ENCODE measurements at places on chromosomes 2 and 18. TPM values are rescaled to one million over a fixed set of nuclear protein-coding genes. Genes with fewer than 3 reads are reported as not detected.

DNA sequence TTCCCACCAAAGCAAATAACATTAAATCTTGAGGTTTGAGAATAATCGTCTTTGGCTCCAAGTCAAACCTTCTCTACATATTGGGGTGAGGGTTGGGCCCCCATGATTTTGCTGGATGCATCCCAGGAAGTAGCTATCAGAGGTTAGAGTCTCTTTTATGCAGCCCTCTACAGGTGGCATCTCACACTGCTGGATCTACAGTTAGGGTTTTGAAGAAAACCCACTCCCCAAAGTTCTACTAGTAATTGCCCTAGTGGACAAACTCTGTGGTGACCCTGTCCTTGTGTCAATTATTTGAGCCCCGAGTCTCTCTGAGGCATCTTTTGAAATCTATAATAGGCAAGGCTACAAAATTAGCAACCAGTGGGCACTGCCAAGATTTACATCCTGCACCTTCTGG is 15.0 kb upstream of the REG1A start:
- no peak for DNase-seq
- H3K4me3 ChIP-seq = no peak overlapping the region
- H3K4me1 ChIP-seq = no peaks in the 10 kb centered on the region
- 0 out of 2 replicates have a peak, but pooled peaks cover 2% of the 10 kb centered on the region for H3K27me3 ChIP-seq

DNA sequence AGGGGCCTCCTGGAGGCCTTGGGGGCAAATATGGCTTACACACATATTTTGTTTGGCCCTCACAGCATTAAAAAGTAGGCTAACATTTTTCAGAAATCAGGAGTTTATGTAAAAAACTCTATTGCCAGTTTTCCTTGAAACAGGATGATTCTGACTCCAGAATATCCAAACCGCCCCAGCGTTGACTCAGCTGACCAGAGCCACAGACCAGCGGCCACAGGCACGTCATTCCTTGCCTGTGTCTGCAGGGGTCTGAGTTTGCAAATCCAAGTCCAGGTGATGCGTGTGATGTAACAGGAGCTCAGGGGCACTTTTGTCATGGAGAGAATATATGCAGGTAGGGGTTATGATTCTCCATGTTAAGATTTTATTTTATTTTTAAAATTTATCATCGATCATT is 79.4 kb upstream of the ALKAL2 start:
- no peak overlapping the region for H3K27ac ChIP-seq
- peaks cover 56% of the 10 kb centered on the region for H3K27me3 ChIP-seq
- H3K4me3 ChIP-seq = no peak overlapping the region
- no peaks in the 10 kb centered on the region for H3K36me3 ChIP-seq
- DNase-seq = no peak
- H3K4me1 ChIP-seq = no peaks in the 10 kb centered on the region

GRCh38 chr2:158321264-158321663 is 135.3 kb downstream of the CCDC148 start:
- H3K36me3 ChIP-seq = no peaks in the 10 kb centered on the region
- no peak overlapping the region for H3K4me3 ChIP-seq

- H3K4me3 ChIP-seq = no peak overlapping the region
- H3K27me3 ChIP-seq = no peaks in the 10 kb centered on the region
These were observed 51.0 kb upstream of the BOD1L2 start for GRCh38 chr18:57095884-57096283.

SELENOI gene
- 33.0 TPM for total RNA-seq

CYP1B1 gene
- total RNA-seq = 36.3 TPM

PPP1R1C gene
- total RNA-seq = 27.5 TPM
